ENCODE measurements at places on chromosomes 6 and 20.

- DNase-seq = no peak
These were observed 167.6 kb upstream of the GJE1 start for GRCh38 chr6:141965016-141965545.

DNA sequence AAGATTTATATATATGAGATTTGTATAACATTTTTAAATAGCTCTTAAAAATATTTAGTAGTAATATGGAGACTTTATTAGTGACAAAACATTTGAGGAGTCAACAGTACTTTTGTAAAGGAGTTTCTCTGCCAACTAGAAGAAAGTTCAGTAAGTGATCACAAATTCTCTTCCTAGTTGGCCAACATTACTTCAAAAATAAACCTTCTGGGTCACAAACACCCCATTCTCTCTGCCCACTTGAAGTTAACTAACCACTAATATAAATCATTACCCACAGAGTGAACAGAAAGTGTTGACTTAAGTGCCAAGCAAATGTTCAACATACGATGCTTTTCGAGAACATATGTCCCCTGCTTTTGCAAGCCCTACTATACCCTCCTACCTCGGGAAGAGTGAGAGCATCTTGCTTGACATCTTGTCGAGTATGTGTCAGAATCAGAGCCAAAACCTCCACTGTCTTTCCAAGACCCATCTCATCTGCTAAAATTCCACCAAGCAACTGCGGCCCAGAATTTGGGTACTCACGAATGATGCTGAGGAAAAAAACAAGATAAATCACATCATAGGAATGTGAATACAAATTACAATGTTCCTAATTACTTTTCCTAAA is 16.9 kb downstream of the SHPRH start:
- DNase-seq = no peak

DNA sequence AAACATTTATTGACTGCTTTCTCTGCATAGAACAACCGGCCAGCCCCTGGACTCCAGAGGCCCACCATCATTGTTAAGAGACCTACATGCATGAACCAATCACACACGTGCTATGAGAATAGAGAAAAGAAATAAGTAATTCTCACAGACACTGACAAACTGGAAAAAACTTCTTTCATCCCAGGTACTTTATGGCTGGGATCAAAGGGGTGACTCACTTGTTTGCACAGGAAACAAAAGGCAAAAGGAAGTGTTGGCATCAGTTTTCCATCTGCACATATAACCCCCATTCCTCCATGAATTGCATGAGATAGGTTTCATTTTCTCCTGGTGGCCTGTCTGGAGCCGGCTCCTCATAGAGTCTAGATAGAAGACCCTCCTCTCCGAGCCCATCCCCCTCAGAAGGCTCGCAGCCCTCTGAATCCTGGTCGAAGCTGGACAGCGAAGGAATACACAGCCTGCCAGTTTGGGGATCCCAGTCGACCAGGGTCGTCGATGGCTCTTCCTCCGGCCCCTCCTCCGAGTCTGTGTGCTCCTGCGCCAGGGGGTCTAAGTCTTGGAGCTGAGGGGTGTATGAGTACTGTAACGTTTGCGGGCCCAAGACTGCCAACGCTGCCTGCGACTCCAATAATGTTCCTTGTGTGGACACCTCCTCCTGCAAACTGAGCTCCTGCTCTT is 43.3 kb downstream of the IL20RA start:
- DNase-seq = no peak

DNA sequence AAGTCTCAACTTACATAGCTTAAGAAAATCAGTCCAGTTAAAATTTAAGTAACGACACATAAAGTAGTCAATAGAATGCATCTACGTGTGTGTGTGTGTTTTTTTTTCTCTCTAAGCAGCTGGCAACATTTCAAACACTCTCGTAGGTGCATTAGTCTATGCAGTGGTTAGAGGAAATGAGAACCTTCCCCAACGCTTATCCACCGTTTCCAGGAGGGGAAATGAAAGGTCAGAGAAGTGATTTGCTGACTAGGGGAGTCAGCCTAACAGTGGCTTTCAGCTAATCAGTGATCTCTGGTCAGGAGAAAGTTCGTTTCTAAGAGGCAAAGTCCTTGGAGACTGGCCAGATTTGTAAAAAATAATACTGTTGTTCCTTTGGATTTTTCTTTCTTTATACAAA is 806.6 kb downstream of the C6orf118 start:
- DNase-seq = no peak

GRCh38 chr6:140178520-140178919 is 804.1 kb upstream of the CITED2 start:
- no peak for DNase-seq

- DNase-seq = no peak
These were observed 175.4 kb downstream of the UTRN start for GRCh38 chr6:144460327-144461095.

GRCh38 chr6:107657755-107658461 is 166.2 kb downstream of the SCML4 start:
- no peak for DNase-seq

DNA sequence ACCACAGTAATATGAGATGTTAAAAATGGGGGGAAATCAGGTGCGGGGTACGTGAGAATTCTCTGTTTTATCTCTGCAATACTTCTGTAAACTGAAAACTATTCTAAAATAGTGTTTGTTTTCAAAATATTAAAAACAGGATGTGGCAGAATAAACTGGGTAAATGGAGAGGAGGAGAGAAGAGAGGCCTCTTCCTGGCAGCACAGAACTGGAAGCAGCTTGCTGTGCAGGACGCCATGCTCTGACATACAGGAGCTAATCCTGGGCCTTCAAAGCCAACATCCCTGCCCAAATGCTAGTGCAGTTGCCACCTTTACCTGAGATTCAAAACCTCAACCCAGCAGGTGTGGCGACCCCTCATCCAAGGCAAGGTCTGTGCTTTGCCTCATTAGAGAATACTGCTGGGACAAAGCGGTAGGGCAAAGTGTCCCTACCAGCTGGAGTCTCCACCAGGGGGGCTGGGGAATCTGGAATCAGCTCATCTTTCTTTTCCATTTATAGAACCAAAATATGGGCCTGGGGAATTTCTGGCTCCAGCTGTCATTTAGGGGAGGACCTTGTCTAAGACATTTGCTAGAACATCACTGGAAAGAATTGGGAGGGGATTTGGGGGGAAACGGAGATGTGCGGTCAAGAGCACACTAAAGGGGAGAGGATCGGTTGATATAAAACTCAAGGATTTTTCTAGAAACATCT is 67.3 kb downstream of the SCML4 start:
- DNase-seq = no peak

GRCh38 chr6:145071836-145072235 is 663.5 kb downstream of the EPM2A start:
- no peak for DNase-seq

- DNase-seq = no peak
These were observed 64.3 kb upstream of the ID4 start for GRCh38 chr6:19772891-19773290.

DNA sequence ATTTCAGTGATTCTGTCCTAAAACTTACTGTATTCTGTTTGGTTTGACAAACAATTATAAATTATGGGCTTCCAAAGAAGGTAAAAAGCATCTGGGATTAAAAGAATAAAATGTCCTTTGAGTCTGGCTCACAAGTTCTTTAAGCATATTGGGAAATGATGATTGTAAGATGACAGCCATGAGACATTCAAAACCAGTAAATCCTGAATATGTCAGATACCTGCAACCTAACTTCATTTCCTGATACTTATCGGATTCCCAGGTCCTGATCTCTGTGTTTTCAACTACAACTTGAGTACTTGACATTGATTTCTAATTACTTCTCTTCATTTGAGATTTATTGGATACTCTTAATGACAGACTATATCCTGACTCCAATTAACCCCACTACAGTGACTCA is 446.6 kb downstream of the GRIK2 start:
- no peak for DNase-seq

DNA sequence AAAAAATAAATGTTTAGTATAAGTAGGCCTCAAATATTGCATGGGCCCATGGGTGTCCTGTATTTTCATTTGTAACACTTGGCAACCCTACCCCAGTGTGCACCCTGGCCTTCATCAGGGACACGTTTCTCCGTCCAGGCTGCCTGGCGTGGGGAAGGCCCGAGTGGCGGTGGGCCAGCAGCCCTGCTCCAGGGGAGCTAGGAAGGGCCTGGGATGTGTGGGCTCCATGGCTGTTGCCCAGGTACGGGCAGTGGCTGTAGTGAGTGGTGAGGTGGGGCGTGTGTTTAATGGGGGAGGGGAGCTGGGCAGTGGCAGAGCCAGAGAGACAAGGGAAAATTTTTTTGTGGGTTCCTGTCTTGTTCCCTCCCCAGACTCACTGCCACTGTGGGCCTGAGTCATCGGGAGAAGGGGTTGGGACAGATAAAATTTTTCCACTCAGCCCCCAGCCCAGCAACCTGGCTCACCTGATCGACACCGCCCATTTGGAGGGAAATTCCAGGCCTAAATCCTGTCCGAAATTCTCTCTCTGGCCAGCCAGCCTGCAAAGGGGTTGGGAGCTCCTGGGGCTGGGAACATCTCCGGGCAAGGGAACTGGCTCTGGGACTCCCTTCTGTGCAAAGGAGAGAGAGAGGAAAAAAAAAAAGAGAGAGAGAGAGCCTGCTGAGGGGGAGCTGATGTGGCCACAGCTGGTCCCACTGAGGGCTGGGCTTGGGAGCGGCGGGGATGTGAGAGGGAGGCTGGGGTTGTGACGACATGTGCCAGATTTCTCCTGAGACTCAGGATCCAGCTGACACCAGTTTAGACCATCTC is 32.5 kb upstream of the VEGFA start:
- DNase-seq = no peak

DNA sequence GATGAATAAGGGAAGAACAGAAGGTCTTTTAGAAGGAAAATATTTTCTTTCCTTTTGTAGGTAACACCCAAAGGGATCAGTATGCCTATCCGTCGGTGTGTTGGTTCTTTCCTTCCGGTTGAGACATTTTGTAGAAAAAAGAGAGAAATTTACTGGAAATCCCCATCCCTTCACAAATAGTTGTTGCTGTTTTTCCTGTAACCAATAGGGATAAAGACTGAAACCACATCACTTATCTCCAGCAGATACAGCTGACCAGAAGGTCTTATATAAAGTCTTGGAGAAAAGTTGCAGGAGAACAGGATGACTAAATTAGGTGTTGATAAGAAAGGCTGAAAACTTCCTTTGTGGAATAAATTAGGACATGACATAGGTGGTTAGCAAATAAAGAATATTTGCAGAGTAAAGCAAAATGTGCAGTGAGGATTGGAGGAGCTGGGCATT is 14.8 kb upstream of the HLA-DRB1 start:
- DNase-seq = no peak
